ENCODE measurements at places on chromosomes 12 and 14.

DNA sequence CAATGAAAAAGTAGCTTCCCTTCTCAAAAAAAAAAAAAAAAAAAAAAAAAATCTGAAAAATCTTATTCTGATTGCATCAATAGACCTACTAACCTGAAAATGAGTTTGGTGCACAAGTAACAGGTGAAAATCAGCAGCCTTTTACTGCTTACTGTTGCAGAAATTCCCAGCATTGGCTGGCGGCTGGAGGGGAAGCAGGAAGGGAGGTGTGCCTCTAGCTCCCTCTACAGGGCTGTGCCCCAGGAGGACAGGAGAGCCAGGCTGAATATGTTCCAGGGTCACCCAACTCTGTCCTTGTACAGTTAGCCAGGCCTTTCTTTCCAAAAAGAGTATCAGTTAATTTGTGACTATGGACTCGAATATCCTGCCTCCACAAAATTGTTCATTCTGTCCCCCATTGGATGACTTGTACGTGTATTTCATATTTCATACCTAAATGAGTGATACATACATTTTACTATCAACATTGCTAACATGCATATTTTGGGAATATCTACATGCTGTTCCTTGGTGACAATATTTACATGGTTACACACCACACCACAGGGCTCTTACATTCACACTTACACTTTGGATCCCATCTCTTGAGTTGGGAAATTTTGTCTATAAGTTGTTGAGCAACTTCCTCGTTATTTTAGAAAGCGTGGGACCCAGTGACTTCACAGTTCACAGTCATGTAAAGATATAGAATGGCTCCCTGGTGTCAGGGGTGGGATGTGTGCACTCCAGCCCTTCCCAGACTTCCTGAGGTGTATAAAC lies 124.8 kb downstream of the SAMD4A start:
- no peak for DNase-seq

DNA sequence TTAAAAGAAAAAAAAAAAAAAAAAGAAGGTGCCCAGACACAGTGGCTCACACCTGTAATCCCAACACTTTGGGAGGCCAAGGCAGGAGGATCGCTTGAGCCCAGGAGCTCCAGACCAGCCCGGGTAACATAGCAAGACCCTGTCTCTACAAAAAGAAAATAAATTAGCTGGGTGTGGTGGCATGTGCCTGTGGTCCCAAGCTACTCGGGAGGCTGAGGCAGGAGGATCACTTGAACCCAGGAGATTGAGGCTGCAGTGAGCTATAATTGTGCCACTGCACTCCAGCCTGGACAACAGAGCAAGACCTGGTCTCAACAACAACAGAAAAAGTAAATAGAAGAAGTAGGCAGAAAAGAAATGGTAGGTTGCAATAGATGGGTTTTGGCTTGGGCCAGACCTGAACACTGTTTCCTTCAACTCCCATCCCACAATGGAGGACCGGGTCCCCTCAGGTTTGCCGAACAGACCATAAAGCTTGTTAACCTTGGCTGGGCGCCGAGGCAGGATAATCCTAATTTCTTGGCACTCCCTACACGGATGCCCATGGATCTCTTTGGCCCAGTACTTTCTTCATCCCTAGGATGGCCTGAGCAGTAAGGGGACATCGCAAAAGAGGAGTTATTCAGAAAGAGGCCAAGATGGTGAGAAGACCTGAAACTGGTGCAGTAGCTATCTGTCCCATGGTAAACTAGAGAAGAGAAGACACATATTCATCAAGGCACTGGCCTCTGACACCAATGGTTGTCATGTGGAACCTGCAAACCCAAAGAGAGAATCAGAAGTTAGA lies 165.5 kb upstream of the CCND2 start:
- DNase-seq, result no peak

GRCh38 chr14:104895207-104895785 lies 29.4 kb upstream of the PLD4 start:
- DNase-seq, result no peak

DNA sequence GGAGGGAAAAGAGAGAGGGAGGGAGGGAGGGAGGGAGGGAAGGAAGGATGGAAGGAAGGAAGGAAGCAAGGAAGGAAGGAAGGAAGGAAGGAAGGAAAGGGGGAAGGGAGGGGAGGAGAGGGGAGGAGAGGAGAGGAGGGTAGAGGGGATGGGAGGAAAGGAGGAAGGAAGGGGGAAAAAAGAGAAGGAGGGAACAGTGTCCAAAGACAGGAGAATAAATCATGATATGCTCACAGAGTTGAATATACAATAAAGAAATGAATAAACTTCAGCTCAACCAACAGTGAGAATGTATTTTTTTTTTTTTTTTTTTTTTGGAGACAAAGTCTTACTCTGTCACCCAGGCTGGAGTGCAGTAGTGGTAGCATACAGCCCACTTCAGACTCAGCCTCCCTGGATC lies 4.0 kb downstream of the OR6J1 start:
- DNase-seq, result no peak

GRCh38 chr12:42422785-42423184 lies 96.8 kb downstream of the PPHLN1 start:
- DNase-seq, result no peak

Data from activated naive CD4-positive, alpha-beta T cell (primary cell).